ENCODE measurements at places on chromosomes 16 and 17.
A peak's percentile ranks its signal among the peaks of the same experiment; 100 is the strongest.

DNA sequence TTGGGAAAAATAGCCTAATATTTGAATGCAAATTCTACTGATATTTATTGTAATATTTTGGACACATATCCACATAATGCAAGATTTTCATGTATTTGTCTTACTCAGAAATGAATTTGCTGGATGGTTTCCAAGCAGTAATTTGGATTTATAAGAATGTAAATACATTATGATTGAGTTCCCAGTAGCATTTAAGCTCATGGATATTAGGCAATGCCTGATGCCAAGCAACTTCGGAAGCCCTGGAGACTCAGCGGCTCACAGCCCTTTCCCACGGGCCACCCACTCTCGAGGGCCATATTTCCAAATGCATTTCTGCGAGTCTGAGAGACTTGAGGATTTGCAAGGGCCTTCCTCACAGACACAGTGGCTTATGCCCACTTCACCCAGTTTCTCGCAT is 62.1 kb upstream of the MYOCD start:
- no peak for DNase-seq

GRCh38 chr17:37089956-37090355 is 141.2 kb downstream of the AATF start:
- DNase-seq: peak; percentile 5

DNA sequence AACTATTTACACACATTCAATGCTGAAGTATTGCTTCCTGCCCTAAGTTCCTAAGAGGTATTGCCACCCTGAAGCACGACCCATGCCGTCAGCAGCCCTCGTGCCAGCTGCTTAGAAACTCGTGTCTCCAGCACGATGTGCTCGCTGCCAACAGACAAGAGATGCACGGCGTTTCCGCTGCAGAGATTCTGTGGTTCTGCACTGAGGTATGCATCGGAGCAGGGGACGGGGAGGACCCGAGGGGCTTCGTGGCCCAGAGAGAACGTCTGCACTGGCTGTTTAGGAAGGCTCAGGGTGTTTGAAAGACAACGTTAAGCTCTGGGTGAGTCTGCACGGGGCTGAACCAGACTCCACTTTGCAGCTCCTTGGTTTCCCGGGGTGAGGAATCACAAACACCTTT is 82.7 kb upstream of the CREBBP start:
- DNase-seq: no peak

DNA sequence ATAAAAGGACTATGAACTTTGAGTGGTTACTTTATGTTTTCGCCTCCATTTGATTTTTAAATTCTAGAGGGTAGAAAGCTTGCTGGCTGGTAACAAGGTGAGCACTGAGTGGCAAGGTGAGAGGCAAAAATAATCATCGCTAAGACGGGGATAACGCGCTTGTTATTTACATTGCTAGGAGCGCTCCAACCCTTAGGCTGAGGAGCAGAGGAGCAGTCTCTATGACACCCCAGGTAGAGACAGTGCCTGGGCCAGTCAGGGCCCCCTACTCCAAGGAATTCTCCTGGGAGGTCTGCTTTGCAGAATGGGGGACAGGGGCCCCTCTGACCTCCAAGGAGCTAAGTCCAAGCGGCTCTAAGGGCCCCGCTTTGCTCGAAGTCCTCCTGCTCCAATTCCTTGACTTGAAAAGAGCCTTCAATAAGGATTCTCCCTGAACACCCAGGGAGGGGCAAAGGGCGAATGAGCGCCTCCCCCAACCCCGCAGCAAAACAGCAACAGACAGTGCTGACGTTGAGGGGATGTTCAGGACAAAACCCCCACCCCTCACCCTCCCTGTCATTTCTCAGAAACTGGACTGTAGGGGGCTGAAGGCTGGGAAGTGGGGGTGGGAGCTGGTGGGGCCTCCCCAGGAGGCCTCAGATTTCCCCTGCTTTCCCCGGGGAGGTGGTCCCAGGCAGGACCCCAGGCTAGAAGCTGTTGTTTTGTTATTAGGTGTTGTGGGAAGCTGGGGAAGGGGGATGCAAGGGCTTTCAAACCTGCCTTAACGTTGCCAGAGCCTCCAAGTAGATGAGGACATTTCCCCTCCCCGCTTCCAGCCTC is 10.2 kb upstream of the FOXF1 start:
- DNase-seq: no peak

- no peak for DNase-seq
These were observed 45.3 kb downstream of the BRD7 start for GRCh38 chr16:50323335-50324011.

DNA sequence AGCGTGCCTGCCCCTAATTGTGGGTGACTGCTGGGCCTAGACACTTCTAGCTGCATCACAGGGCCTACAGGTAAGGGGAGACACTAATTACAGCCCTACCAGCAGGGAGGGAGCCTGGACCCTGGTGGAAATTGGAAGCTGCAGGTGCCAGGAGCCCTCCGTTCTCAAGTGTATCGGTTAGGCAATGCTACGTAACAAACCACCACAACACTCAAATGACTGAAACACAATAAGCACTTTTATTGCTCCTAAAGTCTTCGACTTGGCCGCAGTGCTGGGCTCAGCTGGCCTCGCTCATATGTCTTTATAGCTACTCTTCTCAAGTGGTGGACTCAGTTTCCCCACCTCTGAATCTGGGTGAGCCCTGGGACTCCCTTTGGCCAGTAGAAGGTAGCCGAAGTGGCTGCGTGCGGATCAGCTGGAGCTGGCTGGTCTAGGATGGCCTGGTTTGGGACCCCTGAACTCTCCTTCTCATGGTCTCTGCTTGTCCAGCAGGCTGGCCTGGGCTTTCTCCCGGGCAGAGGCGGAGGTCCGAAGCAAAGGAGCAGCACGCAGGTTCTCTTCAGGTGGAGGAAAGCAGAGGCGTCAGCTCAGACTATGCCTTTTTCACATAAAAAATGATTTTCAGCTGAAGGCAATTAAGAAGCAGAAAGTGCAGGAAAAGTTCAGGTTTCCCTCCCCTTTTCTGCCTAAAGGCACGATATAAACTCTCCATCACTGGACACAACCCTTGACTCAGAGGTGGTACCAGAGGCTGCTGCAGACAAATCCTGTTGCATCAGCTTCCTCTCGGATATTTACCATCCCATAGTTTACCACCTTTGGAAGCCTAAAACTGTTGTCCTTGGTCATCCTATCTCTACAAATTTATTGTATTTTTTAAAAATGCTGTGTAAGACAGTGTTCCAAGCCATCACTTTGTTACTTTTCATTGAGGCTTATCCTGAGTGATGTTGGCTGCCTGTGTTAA is 8.7 kb upstream of the TMEM170A start:
- no peak for DNase-seq

DNA sequence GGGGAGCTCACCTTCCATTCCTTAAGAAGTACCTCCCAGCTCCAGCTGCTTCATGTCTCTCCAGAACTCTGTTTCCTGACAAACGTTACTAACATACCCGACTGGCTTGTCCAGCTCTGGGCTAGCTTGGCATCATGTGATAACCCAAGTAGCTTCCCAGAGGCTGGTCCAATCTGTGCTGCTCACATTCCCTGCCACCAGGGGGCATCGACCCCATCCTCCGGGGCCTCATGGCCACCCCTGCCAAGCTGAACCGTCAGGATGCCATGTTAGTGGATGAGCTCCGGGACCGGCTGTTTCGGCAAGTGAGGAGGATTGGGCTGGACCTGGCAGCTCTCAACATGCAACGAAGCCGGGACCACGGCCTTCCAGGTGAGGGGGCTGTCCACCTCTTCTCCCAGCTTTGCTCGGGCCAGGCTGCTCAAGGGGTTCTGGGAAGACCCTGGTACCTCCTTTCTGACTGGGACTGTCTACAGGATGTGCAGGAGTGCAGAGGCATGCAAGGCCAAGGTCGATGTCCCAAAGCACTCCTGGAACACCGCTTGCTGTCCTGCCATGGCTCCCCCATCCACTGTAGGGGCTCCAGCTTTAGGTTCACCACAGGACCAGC is 7.6 kb downstream of the EPX start:
- peak; percentile 14 for DNase-seq

GRCh38 chr16:83653785-83654184 is 154.0 kb upstream of the HSBP1 start:
- no peak for DNase-seq

DNA sequence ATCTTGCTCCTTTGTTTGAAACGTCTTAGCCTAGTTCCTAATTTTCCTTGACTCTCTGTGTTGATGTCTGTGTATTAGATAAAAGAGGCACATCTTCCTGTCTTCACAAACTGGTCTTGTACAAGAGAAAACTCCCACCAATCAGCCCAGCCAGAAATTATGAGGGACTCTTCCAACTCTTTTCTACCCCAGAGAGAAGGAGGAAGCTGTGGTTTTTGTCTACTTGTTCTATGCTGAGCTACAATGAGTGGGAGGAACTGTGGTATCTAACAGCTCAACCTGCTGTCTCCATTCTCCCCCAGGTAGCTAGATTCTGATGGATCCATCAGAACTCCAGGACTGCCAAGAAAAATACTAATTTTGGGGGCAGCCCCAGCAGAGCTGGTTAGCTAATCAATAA is 392.5 kb downstream of the HS3ST3B1 start:
- DNase-seq: no peak

DNA sequence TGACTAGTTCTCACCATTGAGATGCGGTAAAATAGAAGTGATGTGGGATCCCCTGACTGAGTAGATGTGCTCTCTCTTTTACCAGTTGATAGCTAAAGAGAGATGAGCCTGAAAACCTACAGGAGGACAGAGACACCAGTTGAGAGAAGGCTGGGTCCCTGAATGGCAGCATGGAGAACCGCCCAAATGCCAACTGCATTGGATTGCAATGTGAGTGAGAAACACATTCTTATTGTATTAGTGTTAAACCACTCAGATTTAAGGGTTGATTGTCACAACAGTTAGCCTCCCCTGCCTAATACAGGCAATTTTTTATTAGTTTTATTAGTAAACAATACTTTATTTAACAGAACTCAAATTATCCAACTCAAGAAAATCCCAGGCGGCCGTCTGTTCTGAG is 61.2 kb downstream of the SPACA3 start:
- DNase-seq: no peak

- DNase-seq: no peak
These were observed 811.6 kb upstream of the GOT2 start for GRCh38 chr16:59545721-59546120.

- no peak for DNase-seq
These were observed 8.5 kb downstream of the ELOB start for GRCh38 chr16:2768403-2769089.

- DNase-seq: no peak
These were observed 356.3 kb upstream of the C16orf82 start for GRCh38 chr16:26710450-26710849.

DNA sequence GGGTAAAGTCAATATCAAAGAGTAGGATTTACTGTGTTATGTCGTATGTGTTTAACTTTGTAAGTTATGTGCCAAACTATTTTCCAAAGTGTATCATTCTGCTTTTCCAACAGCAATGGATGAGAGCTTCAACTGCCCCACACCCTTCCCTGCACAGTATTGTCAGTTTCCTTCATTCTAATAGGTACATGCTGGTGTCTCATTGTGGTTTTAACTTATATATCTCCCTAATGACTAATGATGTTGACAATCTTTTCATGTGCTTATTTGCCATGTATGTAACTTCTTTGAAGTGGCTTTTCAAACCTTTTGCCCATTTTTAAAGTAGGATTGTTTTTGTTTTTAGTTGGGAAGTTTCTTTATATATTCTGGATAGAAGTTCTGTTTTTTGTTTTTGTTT is 3.8 kb downstream of the DDX19B start:
- DNase-seq: no peak

- no peak for DNase-seq
These were observed 488 bp downstream of the SPSB3 start for GRCh38 chr16:1781758-1782407.

GRCh38 chr17:48246612-48247011 is 139.0 kb downstream of the SNX11 start:
- DNase-seq: no peak

DNA sequence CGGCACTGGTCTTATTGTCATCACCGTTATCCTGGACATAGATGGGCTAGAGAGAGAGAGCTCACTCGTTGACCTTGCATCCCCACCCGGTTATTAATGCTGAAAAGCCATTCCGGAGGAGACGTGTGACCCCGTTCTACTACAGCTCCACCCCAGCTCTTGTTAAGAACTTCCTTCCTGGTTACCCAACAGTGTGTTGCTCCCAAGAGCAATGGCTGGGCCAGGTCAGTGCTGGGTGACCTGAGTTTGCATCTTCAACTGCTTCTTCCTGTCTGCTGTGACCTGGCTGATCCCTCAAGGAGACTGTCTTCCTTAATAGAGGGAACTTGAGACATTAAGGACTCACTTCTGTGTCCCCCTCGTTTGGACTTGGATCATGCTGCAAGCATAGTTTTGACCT is 96.1 kb upstream of the SDK2 start:
- DNase-seq: no peak

- no peak for DNase-seq
These were observed 16.2 kb upstream of the NAGLU start for GRCh38 chr17:42519546-42520491.

DNA sequence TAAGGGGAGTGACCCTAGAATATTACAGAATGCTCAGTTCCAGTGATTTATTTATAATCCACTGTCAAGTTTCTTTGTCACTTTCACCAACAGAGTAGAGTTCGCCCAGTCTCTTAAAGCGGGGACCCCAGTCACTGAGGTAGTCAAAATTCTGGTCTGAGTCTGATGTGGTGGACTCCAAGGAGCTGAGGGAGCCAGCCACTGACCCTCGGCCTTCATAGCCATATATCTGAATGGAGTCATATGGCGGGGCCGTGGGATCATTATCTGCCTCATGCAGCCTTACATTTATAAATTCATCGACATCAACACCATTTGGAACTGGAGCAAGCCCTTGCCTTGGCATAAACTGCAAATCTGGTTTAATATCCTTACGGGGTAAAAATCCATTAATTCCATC is 382.7 kb downstream of the CDH8 start:
- no peak for DNase-seq

GRCh38 chr17:42311240-42312034 is 23.1 kb downstream of the STAT5A start:
- no peak for DNase-seq

DNA sequence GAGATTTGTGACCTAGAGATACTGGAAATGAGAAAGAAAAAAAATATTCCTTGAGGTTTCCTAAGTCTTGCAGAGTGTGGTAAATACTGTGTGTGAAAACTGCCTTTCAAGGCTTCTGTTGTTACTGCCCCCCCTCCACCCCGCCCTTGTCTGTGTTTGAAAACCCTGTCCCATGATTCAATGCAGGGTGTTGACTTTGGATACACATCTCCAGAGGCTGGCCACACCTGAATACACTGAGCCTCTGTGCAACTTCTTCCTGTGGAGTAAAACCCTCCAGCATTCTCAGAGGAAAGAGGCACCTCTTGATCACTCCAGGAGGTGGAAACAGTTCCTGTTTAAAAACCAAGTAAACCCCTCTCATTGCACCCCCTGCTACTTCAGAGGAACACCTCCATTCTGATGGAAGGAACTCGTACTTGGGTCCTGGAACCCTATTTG is 123.0 kb upstream of the CACNG5 start:
- DNase-seq: no peak

- DNase-seq: no peak
These were observed 105.5 kb downstream of the SPAG9 start for GRCh38 chr17:51015145-51015558.

GRCh38 chr16:53123747-53124146 is 69.0 kb downstream of the CHD9 start:
- DNase-seq: no peak
